ENCODE measurements at places on chromosomes 13 and 19.

- DNase-seq, result peak; percentile 70
Measured at GRCh38 chr13:106533101-106533942, 2.1 kb downstream of the EFNB2 start.

- no peak for DNase-seq
Measured at GRCh38 chr13:90763476-90764150, 583.9 kb upstream of the MIR17HG start.

GRCh38 chr13:90999401-90999800 is 348.1 kb upstream of the MIR17HG start:
- DNase-seq, result no peak

DNA sequence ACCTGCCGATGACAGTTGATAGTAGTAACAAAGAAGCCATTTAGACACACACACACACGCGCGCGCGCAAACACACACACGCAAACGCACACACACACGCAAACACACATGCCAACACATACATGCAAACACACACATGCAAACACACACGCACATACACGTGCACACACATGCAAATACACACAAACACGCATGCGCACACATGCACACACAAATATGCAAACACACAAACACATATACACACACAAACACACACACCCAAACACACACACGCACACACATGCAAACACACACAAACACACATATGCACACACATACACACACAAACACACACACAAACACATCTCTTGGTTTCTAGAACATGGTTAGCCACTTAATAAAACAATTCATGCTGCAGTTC is 50.1 kb downstream of the ZNF557 start:
- DNase-seq, result no peak

GRCh38 chr19:13849991-13850909 is 26.7 kb upstream of the NANOS3 start:
- DNase-seq, result no peak

DNA sequence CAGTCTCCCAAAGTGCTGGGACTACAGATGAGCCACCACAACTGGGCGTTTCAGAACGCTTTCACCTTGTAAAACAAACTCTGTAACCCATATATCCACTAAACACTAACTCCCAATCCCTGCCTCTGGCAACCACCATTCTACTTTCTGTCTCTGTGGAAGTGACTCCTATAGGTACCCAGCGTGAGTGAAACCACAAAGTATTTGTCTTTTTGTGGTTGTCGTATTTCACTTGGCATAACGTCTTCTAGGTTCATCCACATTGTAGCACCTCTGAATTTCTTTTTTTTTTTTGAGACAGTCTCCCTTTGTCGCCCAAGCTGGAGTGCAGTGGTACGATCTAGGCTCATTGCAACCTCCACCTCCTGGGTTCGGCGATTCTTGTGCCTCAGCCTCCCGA is 44.8 kb downstream of the BRD4 start:
- no peak for DNase-seq

GRCh38 chr19:13155472-13156359 is 5.5 kb downstream of the IER2 start:
- no peak for DNase-seq

- no peak for DNase-seq
Measured at GRCh38 chr13:79227418-79227817, 178.6 kb downstream of the RBM26 start.

DNA sequence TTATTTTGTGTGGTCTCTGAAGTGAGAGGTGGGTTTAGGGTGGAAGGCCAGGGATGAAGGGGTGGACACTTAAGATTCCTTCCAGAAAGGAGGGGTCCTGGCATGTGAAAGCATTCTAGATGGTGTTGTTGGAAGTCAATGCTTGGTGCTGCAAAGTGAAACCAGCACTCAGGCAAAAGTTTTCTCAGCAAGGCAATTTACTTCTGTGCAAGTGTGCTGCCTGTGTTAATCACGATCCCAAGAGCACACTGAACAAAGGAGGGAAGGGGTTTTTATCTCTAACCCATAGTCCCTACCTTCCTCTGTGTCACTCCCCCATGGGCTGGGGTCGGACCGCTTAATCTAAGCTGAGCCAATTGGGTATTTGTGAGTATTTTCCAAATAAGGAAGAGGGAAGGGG is 1.3 kb downstream of the ZNF134 start:
- DNase-seq, result no peak

DNA sequence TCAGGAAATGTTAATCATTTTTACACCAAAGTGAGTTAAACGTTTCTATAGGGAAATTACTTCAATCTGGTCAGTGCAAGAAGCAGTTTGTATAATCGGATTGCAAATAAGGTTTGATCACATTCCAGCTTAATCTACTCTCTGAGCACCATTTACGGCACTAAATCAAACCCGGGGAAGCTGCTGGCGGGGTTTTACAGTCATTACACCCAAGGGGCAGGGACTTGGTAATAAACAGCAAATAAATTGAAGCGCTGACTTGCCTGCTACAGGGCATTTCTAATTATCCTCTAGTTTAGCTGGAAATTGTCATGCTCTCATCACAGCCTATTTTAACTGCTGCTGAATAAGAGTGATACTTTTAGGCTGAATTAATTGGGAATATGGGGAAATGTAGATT is 152.1 kb upstream of the SOX21 start:
- no peak for DNase-seq

- no peak for DNase-seq
Measured at GRCh38 chr13:109764470-109765291, 21.7 kb downstream of the IRS2 start.

- DNase-seq, result no peak
Measured at GRCh38 chr13:99275093-99275469, 16.9 kb upstream of the GPR18 start.

- no peak for DNase-seq
Measured at GRCh38 chr13:68714292-68714691, 1393.3 kb upstream of the ATXN8OS start.

GRCh38 chr13:43088093-43088511 is 64.7 kb downstream of the DNAJC15 start:
- DNase-seq, result no peak

- DNase-seq, result no peak
Measured at GRCh38 chr19:29365836-29366417, 153.0 kb upstream of the UQCRFS1 start.

DNA sequence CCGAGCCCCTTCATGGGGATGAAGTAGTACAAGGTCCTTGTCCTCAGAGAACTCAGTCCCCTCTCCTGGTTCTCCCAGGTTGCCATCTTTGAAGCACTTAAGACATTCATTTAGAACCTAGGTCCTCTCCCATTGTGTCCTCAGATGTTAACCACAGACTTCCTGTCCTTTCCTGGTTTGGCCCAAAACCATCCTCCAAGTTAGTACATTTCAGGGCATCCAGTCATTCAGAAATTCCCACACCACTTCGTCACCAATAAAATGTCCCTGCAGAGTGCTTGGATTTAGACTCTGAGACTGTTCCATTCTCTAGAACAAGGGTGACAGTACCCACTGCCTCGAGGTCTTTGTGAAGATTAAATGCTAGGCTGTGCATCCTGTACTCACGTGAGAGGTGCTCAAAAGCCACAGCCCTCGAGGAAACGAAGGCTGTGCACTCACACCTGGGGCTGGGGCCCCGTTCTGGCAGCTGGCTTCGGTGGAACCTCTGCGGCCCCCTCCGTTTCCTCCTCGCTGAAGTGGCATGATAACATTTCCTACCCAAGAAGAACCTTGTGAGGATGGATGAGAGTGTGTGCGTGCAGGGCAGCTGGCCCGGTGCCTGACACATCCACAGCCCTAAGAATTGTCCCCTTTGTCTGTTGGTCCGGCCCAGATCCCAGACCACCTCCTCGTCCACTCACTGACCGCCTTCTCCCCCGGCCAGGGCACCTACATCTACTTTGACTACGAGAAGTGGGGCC is 4.7 kb downstream of the LENG1 start:
- DNase-seq, result no peak

- DNase-seq, result no peak
Measured at GRCh38 chr19:2412449-2412848, 14.9 kb downstream of the TIMM13 start.

DNA sequence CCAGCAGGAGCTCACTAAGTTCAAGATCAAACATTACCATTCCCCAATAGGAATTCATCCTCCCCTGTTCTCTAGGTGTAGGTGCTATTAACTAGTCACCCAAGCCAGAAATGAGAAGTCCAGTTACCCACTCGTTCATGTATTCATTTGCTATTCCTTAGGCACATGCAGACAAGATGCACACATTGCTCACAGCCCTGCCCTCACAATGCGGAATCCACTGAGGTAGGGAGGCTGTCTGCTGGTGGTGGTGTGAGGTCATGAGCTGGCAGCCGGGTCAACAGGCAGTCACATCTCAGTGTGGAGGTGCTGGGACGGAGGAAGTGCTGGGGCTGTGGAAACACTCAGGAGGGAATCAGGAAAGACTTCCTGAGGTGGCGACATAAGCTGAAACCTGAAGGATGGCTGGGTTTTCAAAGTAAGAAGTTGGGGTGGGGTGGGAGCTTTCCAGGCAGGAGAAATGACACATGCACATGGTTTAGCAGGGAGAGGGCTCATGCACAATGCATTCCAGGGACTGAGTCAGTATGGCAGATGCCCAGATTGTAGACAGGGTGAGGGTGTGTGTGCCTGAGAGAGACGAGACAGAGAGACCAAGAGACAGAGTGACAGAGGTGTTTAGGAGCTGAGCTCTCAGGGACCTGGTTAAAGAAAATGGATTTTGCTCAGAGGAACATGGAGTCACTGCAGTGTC is 117.6 kb downstream of the USP12 start:
- DNase-seq, result peak; percentile 32

DNA sequence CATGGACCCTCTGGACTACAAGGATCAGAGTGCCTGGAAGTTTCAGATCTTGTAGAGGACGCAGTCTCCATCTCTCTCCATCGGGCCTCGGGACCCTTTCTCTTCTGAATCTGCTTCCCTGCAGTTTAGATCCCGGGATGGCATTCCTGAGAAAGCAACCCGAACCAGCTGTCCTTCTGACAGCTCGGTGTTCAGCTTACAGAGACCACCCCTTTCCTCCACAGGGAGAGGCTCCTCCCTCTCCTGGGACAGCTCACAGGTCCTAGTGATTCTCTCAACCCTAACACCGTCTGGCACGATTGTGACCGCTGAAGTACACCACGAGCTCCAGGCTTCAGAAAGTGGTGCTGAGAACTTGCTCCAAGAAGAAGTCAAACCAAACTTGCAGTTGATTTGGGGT is 18.2 kb downstream of the CRX start:
- DNase-seq, result no peak

All from fibroblast of the conjunctiva (primary cell).